ENCODE measurements at places on chromosomes 4 and X.

DNA sequence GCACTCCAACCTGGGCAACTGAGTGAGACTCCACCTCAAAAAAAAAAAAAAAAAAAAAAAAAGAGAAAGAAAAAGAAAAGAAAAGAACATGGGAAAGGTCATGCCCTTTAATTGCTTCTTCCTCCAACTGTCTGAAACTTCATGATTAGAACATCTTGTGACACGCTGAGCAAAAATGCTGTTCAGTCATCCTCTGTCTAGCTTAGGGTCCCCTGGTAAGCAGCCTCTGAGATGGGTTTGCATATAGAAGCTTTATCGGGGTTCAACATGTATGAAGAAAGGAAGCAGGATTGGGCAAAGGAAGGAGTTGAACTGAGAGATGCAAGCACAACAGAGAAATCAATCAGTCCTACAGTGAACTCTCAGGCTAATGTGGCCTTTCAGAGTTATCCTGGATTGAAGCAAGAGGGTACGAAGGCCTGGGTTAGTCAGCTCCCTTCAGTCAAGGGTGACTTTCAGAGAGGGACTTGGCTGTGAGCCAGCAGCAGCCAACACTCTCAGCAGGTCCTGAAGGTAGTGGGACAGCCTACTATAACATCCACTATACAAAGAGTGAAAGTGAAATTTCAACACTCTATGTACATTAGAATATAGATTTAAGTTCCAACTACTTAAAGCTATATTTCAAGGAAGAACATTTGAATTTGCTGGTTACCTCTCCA lies 11.4 kb downstream of the MAOB start:
- DNase-seq: no peak

GRCh38 chr4:98507299-98507698 lies 151.1 kb downstream of the TSPAN5 start:
- no peak for DNase-seq

DNA sequence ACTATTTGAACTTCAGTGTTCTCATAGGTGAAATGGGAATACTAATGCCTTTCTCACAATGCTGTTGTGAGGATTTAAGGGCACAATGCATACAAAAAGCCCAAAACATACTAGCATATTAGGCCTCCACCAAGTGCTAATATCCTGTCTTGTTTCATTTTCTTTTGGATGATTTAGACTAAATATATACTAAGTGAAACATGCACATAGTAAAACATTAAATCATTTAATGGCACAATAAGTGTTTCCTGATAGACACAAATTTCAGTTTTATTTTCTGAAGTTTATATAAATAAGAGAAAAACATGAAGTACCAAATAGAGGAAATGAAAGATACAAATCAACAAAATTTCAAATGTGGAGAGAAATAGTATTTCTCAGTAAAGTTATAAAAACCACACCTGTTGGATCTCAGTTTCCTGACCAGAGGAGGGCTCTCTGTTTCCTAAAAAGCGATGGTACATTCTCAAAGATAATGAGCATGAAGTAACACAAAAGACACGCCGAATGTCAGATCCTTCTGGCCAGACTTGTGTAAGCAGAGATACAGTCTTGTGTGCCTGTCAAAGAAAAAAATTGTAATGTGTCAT lies 25.1 kb downstream of the DDX60 start:
- no peak for DNase-seq

- no peak for DNase-seq
Measured at GRCh38 chr4:157363360-157363759, 142.8 kb downstream of the GRIA2 start.

- no peak for DNase-seq
Measured at GRCh38 chrX:129996120-129996519, 13.7 kb downstream of the BCORL1 start.

GRCh38 chr4:54384563-54384962 lies 155.5 kb downstream of the PDGFRA start:
- no peak for DNase-seq

GRCh38 chrX:130114141-130114588 lies 3.9 kb upstream of the ELF4 start:
- no peak for DNase-seq

DNA sequence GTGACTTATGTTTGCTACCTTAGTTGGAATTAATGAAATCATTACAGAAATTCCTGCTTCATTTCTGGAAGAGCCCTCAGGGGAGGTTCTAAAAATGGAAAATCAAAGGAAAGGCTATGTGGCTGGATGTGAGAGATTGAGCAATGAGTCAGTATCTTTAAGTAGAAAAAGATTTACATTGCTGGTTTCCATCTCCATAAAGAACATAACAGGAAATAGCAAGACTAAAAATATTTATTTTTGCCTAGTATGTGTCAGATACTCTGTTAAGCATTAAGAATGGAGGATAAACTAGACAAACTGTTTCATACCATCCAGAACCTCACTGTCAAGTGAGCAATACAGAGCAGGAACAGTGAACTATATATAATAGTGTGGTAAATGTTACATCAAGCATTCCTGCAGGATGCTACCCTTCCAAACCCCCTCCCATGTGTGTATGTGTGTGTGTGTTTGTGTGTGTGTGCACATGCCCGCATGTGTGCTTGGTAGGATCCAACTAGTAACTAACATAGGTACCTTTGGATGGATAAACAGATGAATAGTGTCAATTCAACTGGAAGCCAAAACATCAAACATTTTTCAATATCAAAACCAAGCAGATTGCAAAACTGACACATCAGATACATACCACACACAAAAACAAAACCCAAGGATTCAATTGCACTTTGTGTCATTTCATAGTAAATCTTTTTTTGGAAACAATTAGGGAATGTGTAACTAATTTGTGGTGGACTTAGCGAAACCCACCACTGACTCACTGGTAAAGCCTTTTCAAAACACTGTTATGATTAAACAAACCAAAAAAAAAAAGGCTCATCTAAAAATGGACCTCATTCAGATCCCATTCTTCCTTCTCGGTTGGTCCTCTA lies 223.4 kb downstream of the SHROOM3 start:
- DNase-seq: no peak

DNA sequence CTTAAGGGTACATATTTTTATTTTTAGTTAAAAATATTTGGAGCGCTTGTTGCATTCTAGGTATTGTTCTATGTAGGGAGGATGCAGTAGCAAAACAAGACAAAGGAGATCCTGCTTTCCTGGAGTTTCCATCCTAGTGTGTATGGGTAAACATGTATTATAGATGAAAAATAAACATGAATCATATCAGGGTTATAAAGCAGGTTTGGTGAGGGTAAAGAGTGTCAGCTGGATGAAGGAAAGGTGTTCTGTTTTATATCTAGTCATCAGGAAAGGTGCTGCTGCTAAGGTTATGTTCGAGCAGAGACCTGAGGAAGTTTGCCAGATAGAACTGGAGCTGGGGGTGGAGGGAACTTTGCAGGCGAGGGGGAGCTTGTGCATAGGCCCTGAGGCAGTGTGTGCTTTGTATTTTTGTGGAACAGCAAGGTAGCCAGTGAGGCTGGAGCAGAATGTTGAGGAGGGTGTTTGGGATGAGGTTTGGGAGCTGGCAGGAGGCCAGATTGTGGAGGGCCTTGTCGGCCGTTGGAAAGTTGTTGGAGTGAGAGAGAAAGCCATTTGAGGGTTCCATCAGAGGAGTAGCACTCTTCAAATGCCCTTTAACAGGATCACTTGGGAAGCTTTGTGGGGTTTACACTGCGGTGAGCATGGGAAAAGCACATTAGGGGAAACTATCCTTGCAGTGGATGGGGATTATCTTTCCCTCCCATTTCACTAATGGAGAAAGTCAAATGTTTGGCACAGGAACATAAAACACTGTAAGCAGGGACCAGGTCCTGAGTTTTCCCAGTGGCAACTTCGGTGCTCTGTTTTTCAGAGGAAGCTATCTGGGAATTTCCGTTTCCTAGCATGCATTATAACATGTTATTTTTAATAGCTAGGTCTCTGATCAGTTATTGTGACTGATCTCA lies 35.9 kb downstream of the AFF1 start:
- no peak for DNase-seq

GRCh38 chr4:69735119-69735518 lies 25.3 kb downstream of the SULT1B1 start:
- DNase-seq: no peak

GRCh38 chr4:162699629-162700028 lies 467.1 kb downstream of the NAF1 start:
- no peak for DNase-seq

DNA sequence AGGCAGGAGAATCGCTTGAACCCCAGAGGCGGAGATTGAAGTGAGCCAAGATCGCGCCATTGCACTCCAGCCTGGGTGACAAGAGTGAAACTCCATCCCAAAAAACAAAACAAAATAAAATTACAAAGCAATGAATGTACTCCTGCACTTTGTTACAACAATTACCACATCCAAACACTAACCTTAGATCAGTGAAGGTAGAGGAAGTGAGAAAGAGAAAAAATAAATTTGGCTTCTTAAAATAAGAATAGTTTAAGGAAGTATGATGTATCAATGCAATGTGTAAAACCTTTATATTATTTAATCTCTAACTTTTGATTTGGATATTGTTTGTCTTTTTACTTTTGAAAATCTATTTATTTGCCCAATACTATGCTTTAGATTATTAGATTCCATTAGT lies 21.7 kb upstream of the CSN1S1 start:
- no peak for DNase-seq

GRCh38 chr4:185207466-185207865 lies 1.9 kb upstream of the SNX25 start:
- no peak for DNase-seq

DNA sequence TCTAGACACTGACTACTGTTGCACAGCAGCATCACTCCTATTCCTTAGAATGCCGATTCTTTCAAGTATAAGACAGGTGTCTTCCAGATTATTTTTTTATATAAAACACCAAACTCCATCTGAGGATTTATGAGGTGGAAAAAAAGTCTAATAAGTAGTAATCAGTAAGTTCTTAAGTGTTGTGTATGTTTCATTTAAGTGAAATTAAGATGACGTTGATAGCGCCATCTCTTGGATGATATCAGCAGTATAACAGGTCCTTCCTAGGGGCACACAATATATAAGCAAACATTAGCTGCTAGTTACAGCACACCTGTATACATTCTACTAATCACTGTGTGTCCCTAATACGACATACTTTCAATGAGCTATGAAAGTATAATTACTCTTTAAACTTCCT lies 99.6 kb upstream of the STS start:
- DNase-seq: no peak

GRCh38 chrX:133674726-133675470 lies 259.6 kb upstream of the GPC4 start:
- no peak for DNase-seq

DNA sequence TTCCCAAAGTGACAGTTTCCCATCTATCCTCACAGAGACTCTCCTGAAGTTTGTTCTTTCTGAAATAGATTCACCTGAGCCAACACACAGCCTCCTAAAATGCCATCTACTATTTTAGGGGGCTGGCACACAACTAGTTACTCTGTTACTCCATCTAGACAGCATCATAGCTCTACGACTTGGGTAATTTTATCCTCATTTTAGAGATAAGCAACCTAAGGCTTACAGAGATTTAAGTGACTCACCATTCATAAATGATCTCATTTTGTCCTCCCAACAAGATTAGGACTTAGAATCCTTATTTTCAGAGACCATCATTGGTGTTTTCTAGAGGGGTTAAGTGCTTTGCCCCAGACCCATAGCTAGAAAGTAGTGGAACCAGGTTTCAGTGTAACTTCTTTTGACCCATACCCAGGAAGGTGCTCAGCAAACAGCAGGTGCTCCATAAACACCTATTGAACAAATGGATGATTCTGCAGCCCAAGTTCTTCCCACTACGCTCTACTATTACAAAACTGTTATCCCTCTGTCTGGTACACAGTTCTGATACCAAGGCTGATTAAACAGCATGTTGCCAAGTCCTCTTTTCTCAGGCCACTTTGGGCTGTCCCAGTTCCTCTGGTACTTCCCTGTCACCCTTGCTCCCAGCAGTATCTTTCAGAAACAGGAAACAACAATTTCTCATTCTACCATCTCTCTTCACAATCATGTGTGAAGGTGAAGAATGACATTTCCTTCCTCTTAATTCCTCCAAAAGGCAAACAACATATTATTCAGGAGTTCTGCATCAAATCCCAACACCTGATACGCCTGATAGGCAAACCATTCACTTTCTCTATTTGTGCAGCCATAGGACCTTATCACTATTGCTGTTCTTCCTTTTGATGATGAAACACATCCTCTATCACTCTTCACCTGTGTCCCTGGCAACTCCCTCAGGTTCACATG lies 304.7 kb upstream of the TAPT1 start:
- DNase-seq: no peak
